ENCODE measurements at places on chromosomes 2 and 18. TPM values are rescaled to one million over a fixed set of nuclear protein-coding genes. Genes with fewer than 3 reads are reported as not detected.

GRCh38 chr2:237412988-237413776, 782 bp downstream of the COL6A3 start:
- DNase-seq = no peak
- H3K36me3 ChIP-seq = no peaks in the 10 kb centered on the region
- H3K4me3 ChIP-seq = peak overlapping the region; percentile 32
- H3K4me1 ChIP-seq = no peaks in the 10 kb centered on the region

DNA sequence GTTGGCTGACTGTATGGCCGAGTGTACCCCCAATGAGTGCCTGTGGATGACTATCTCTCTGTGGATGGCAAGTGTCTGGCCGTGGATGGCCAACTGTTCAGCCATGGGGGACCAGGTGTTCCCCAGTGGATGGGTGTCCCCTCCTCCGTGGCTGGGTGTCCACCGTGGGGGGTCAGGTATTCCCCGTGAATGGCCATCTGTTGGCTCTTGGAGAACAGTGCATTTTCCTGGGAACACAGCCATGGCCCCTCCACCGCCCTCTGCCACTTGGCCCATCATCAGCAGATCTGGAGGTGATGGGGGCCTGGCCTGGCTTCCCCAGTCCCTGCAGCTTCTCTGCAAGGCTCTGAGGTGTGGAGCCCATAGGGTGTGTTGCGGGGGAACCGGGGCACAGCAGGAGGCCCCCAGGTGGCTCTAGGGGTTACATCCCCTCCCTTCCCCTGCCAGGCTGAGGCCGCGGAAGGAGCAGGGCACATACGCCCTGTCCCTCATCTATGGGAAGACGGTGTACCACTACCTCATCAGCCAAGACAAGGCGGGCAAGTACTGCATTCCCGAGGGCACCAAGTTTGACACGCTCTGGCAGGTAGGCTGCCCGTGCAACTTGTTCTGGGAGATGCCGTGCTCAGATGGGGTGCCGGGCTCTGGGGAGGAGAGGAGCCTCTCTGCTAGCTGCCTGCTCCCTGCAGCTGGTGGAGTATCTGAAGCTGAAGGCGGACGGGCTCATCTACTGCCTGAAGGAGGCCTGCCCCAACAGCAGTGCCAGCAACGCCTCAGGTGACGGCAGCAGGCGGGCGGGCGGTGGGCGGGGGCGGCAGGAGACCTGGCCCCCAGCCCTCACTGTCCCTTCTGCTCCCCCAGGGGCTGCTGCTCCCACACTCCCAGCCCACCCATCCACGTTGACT, 19.3 kb downstream of the ZAP70 start:
- no peak for DNase-seq
- H3K4me3 ChIP-seq = no peak overlapping the region
- no peak overlapping the region for H3K27ac ChIP-seq
- no peaks in the 10 kb centered on the region for H3K36me3 ChIP-seq

Gene HAUS1
- total RNA-seq = 19.9 TPM

Gene MREG
- total RNA-seq = 9.5 TPM

Gene C1GALT1C1L
- 2.3 TPM for total RNA-seq

Measured in prostate gland (tissue), 2 donors.